ENCODE measurements at places on chromosomes 11 and 22.
A peak's percentile ranks its signal among the peaks of the same experiment; 100 is the strongest.

DNA sequence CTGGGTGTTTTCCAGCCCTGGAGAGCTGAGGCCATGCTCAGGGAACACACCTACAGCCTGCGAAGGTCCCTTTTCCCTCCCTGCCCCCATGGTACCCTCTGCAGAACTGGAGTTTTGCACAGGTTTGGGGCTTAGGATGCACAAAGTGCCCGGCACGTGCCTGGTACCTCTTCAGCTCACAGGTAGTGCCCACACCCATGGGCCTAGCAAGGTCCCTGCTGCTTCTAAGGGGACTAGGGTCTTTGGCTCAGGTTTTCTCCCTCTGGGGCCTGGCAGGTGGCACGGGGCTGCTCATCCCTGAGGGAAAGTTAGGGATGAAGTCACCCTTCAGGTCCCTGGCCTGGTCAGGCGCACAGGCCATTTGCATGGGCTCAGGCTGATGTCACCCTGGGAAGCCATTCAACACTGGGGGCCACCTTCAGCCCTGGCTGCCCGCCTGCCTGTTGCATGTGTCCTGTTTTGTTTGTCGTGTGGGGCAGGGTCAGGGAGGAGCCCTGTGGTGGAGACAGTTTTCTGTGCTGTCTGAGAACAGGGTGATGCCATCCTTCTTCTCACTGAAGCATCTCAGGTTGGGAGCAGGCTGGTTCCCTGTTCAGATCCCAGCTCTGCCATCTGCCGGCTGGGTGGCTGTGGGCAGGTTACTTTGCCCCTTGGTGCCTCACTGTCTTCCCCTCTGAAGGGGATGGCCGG lies 68.3 kb upstream of the CRYBB3 start:
- DNase-seq = no peak

- DNase-seq = no peak
These were observed 59.4 kb downstream of the BRD1 start for GRCh38 chr22:49768077-49768910.

GRCh38 chr11:278001-278951 lies at the start of gene NLRP6:
Gene NLRP6 (plus strand): TSS chr11:278407. CDS start chr11:278570, 163 bp downstream.
- peak; percentile 84 for DNase-seq

DNA sequence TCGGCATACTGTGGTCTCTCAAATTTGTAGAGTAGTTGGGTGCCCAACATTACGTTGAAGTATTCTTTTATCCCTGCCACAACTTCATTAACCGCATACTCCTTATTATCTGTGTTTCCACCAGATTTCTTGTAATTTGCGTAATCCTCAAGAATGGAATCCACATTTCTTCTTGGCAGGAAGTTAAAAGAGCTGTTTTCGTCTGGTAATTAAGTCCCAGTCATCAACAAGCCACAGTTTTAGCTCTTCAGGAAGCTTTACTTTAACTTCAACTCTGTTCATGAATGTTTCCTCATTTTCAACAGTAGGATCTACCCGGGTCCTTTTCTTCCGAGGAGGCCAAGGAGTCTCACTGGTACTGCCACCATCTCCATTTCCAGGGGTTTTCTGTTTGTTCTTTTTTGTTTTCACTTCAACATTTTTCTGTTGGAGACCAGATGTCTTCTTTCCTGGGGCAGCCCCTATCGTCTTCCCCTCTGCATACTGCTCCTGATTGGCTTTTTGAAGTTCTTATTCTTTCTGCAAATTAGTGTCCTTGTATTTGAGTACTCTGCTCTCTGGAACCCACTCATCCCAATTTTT lies 30.3 kb downstream of the PDE3B start:
- DNase-seq = no peak

- DNase-seq = no peak
These were observed 115.2 kb upstream of the PITPNB start for GRCh38 chr22:28034145-28034759.

GRCh38 chr11:111236383-111236782 lies 9.1 kb upstream of the POU2AF2 start:
- peak; percentile 10 for DNase-seq

- no peak for DNase-seq
These were observed 49.3 kb downstream of the ATXN10 start for GRCh38 chr22:45720839-45721378.

DNA sequence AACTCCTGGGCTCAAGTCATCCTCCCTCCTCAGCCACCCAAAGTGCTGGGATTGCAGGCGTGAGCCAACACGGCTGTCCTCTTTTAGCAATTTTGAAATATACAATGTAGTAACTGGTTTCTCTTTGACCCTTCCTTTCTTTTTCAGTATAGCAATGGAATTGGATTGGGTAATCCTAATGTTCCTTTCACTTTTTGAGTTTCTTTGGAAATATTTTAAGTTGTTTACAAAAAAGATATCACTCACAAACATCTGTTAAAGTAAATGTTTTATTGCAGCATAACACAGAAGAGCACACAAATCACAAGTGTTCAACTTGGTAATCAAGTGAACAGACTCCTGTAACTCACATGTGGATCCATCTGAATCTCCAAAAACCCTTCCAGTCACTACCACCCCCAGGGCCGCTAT lies 44.6 kb upstream of the EP300 start:
- no peak for DNase-seq

DNA sequence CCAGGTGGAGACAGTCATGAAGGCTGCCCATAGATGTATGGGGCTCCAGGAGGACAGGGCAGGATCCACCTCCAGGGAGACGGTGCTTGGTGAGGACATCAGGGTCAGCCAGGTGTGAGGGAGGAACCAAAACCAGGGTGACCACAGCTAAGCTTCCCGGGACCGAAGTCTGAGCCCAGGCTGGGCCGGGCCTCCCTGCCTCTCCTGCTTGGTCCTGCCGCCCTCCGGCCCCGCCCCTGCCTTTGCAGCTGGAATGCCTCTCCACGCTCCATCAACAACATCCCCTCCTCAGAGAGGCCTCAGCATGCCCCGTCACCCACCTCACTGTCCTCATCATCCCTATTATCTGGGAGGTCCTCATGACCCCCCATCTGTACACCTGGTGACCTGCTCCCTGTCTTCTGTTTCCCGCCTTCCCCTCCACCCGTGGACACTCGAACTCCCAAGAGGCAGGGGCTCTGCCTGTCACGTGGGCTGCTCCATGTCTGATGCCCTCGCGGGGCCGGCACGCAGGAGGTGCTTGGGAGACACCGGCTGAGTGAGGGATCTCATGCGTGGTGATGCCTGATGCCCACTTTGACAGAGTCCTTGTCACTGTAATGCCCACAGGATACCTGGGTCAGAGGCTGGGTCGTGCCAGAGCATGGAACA lies 59.4 kb downstream of the RTL6 start:
- DNase-seq = no peak

DNA sequence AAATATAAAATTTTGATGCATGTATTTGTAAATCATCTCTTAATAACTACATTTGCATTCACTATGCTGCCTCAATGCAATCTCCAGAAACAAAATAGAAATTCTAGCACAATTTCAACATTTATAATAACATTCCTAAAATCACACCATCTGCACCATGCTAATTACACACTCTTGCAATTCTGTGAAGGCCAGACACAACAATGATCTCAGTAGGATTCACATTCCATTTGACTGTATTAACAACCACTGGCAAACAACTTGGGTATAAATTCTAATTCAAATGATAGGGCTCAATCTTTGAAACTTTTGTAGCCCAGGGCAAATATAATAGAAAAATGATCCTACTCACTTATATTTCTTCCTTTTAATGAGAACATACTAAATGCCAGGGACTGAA lies 25.9 kb downstream of the RAB6A start:
- no peak for DNase-seq

DNA sequence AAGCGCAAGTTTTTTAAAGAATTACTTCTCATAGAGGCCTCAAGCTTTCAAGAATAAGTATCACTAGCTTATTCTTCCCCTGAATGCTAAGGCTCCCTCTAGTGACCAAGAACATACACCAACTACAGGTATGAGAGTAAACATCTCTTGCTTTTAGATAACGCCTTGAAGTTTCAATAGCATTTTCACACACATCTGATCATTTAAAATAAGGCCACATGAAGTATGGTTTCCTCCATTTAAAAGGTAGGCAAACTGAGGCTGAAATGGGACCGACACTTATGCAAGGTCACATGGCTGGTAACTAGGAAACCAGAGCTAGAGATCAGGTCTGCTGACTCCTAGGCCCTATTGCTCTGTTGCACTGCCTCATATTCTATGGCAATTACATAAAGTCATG lies 66.5 kb downstream of the CCDC34 start:
- DNase-seq = peak; percentile 83

GRCh38 chr11:134669796-134670195 lies 257.8 kb upstream of the B3GAT1 start:
- DNase-seq = no peak

- DNase-seq = no peak
These were observed 124.4 kb upstream of the RAG2 start for GRCh38 chr11:36722421-36722820.

DNA sequence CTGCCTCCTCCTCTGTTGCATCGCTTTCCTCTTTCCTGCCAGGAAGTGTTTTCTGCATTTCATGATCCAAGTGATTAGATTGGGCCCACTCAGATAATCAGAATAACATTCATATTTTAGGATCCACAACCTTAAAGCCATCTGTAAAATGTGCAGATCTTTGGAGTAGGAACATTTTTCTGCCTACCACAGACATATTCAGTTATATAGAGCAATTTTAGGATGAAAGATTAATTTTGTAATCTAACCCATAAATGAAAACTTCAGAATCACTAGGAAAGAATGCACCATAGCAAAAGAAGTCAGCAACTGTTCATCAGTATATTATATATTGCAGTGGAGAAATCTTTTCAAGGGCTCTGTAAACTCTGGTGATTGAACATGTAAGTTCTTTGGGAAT lies 659.9 kb upstream of the LUZP2 start:
- no peak for DNase-seq
